Activated naive CD8-positive, alpha-beta T cell treated with anti-CD3 and anti-CD28 coated beads, Interleukin-2, amount 10 ng/mL, durations not matched to agents 7 days and 5 days (primary cell): ENCODE measurements at places on chromosomes 11 and 22. TPM values are rescaled to one million over a fixed set of nuclear protein-coding genes. Genes with fewer than 3 reads are reported as not detected.

Gene MRE11
- 41.1 TPM for total RNA-seq

Gene ANKK1
- 1.9 TPM for total RNA-seq

Gene MPZL3
- total RNA-seq = 29.8 TPM

Gene WNT11
- 1.4 TPM for total RNA-seq

Gene PELI3
- 10.7 TPM for total RNA-seq

Gene NCAM1
- 1.0 TPM for total RNA-seq

Gene FOLR2
- 0.33 TPM for total RNA-seq

Gene KRTAP5-2
- total RNA-seq = not detected

Gene CCDC116
- 0.79 TPM for total RNA-seq

Gene FOLH1
- not detected for total RNA-seq

Gene MUC15
- total RNA-seq = not detected

Gene SLC22A8
- not detected for total RNA-seq

Gene PDE3B
- total RNA-seq = 125 TPM

Gene CDC45
- 56.1 TPM for total RNA-seq

Gene GAL3ST3
- 0.44 TPM for total RNA-seq

Gene BTBD18
- not detected for total RNA-seq

Gene UBQLNL
- 0.60 TPM for total RNA-seq

Gene C22orf31
- not detected for total RNA-seq

Gene MRGPRX3
- not detected for total RNA-seq

Gene ASRGL1
- 11.3 TPM for total RNA-seq

Gene INPP5J
- 0.31 TPM for total RNA-seq

Gene DLG2
- 2.6 TPM for total RNA-seq

Gene HBG2
- total RNA-seq = not detected

Gene NAALAD2
- total RNA-seq = not detected

Gene PGA5
- total RNA-seq = not detected

Gene TRPM5
- not detected for total RNA-seq

Gene MYO18B
- 3.7 TPM for total RNA-seq

Gene RNF169
- 20.8 TPM for total RNA-seq

Gene RAG2
- not detected for total RNA-seq

Gene CHRNA10
- 3.2 TPM for total RNA-seq

Gene BCO2
- total RNA-seq = 2.4 TPM

Gene FEN1
- total RNA-seq = 88.7 TPM

Gene SORL1
- 179 TPM for total RNA-seq

Gene EFCAB6
- total RNA-seq = 0.37 TPM

Gene KDM4E
- not detected for total RNA-seq

Gene ISX
- total RNA-seq = not detected
